ENCODE measurements at places on chromosomes 6 and 20.

- DNase-seq, result no peak
Observed at GRCh38 chr6:152323376-152323775, 313.8 kb downstream of the SYNE1 start.

GRCh38 chr6:141752677-141753076 is 380.0 kb upstream of the GJE1 start:
- no peak for DNase-seq

DNA sequence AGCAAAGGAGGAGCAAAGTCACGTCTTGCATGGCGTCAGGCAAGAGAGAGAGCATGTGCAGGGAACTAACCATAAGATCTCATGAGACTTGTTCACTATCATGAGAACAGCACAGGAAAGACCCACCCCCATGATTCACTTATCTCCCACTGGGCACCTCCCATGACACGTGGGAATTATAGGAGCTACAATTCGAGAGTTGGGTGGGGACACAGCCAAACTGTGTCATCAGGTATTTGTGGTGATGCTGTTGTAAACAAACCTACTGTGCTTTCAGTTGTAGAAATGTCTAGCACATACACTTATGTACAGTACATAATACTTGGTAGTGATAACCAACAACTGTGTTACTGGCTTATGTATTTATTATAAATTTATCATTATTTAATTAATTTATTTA is 128.3 kb downstream of the UTRN start:
- no peak for DNase-seq

DNA sequence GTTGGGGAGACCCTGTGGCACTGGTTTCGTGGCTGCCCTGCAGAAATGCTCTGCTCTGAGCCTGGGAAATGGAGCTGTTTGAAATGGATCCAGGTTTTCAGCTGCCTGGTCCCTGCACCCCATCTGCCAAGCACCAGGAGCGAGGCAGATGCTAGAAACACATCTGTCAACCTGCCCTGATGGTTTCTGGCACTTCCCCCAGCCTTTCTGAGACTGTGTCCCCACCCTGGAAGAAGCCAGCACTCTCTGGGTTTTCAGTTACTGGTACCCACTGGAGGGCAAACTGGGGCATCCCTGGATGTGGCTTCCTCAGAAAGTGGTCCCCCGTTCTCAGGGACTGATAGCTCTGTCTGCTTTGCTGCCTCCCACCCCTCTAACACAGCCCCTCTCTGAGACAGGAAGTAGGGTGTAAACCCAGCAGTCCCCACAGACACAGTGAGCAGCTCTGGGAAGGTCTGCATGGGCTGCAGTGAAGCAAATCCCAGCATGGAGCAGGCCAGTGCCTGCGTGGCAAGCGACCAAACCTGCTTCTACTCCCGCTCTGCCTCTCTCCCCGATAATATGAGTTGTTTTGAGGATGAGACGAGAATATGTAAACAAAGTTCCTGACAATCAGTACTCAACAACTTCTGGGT is 54.2 kb upstream of the MAFB start:
- no peak for DNase-seq

DNA sequence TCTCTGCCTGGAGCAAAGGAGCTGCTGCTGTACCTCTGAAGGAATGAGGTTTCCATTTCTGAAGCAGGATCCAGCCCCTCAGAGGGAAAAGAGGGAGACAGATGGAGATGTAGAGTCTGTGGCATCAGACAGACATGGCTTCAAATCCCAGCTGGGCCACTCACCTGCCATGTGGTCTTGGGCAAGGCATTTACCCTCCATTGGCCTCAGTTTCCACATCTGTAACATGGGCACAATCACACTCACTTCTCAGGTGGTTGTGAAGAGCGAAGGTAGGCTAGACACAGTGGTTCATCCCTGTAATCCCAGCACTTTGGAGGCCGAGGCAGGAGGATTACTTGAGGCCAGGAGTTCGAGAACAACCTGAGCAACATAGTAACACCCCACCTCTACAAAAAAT is 32.4 kb upstream of the CCDC167 start:
- DNase-seq, result no peak

DNA sequence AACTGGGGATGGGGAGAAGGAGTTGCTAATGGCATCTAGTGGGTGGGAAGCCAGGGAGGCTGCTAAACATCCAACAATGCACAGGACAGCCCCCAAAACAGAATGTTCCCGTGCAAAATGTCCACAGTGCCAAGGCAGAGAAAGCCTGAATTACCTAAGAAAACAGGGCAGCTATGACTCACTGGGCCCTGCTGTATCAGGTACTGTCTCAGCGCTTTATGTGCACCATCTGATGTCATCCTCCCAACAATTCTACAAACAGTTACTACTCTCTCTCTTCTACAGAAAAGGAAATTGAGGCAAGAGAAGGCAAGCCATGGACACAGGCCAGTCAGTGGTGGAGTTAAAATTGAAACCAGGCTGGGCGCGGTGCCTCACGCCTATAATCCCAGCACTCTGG is 3.1 kb downstream of the YTHDF1 start:
- DNase-seq, result no peak

GRCh38 chr6:112281821-112282615 is 27.7 kb upstream of the LAMA4 start:
- peak; percentile 80 for DNase-seq
